EH (cell line): ENCODE measurements at places on chromosomes 5 and 9.
A peak's percentile ranks its signal among the peaks of the same experiment; 100 is the strongest.

- DNase-seq = peak; percentile 3
These were observed 708.8 kb downstream of the MTRR start for GRCh38 chr5:8577792-8578191.

DNA sequence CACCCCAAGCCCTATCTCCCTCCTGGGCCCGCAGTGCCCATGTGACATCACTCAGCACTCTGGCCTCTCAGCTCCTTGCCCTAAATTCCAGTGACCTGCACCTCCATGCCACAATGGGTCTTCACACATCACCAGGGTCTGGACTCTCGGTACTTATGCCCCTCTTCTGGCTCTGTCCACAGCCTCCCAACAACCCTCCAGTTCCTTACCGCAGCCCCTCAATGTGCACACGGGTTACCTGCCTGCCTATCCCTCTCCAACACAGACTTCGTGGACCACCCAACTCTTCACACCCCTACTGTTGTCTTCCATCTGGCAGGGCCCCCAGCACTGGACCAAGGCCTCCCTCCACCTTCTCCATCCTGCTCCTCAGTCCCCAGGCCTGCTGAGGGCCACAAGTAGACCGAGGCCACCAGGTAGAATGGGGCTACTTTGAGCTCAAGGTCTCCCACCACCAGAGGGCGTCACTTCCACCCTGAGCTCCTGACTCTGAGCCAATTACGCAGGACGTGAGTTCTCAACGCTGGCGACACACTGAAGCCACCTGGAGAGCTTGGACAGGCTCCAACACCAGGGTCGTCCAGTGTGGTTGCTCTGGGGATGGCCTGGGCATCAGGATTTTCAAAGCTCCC is 172.1 kb downstream of the GABBR2 start:
- DNase-seq = no peak

- no peak for DNase-seq
These were observed 281.7 kb upstream of the EFNA5 start for GRCh38 chr5:107952450-107952849.

- no peak for DNase-seq
These were observed 480.8 kb upstream of the CCNG1 start for GRCh38 chr5:162956570-162956969.

DNA sequence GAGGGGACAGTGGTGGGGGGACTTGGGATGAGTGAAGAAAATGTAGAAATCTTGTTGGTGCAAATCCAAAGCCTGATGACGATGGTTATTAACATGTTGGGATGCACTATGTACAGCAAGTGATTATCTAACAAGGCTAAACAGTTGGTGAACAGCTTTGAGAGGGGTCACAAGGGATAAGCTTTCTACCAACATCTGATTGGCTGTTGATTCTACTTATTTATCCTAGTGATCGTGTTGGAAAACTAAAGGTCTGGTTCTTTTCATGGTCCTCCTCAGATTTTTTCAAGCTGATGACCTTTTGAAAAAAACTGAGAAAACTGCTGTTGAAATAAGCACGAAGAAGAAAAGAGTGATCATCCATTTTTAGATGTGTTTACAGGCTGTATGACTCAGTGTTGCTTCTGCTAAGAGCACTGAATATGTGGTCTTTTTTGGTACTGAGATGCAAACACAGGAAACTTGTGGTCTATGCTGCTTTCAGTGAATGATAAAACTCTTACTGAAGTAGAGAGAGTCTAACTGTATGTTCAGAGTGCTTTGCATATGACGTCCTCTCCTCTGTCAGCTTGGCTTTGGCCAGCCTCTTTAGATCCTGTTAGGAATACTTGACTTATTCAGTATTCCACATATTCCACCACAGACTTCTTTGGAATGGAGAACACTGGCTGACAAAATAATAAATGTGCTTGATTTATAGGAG is 174.8 kb downstream of the SLF1 start:
- DNase-seq = peak; percentile 84

DNA sequence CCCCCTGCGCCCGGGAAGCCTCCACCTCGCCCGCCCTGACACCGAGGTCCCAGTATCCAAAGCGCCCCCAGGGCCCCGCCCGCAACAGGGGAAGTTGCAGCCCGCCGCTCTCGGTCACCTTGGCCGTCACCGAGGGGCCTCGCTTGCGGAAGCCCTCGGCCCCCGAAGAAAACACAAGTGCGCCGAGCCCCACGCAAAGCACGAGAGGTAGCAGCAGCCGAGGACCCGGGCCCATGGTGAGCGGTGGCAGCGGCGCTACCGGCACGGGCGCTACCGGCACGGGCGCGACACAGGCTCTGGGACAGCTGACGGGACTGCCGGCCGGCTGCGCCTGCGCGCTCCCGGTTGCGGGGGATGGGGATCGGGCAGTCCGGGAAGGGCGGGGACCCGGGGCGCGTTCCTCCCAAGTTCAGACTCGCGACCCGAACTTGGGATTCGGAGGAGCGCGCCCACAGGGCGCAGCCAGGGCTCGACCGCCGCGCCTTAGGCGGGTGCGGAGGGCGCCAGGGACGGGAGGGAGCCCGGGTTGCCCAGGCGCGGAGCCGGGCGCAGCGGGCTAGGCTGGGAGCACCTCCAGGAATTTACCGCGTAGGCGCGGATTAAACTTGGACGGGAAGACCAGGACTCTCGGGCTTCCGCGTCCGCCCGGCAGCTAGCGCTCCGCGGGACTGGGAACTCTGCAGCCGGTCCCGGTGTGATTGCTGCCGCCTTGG is at the start of gene PPIC:
TSS of gene PPIC (minus strand) at position 335 of the 713 bp plus-strand sequence. CDS start at position 235, 100 bp downstream.
- DNase-seq = peak; percentile 85

- no peak for DNase-seq
These were observed 130.1 kb upstream of the TLR4 start for GRCh38 chr9:117574099-117574498.

GRCh38 chr5:145838276-145838675 is 3.1 kb upstream of the PRELID2 start:
- no peak for DNase-seq

DNA sequence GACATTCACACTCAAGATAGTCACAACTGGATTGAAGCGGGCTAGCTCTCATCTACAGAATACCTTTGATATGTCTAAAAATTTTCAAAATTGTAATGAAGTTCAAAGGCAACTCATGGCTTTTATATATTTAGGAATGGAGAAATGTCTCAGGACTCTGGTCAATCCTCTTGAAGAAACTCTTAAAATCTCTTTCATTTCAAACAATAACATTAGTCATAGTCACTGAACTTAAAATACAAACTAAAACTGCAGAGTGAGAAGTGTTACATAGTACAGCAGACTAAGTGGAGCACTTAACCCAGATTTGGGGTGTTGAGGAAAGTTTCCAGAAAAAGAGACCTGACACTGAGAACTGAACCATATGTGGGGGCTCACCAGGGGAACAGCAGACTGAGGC is 20.7 kb downstream of the FANCC start:
- peak; percentile 14 for DNase-seq

DNA sequence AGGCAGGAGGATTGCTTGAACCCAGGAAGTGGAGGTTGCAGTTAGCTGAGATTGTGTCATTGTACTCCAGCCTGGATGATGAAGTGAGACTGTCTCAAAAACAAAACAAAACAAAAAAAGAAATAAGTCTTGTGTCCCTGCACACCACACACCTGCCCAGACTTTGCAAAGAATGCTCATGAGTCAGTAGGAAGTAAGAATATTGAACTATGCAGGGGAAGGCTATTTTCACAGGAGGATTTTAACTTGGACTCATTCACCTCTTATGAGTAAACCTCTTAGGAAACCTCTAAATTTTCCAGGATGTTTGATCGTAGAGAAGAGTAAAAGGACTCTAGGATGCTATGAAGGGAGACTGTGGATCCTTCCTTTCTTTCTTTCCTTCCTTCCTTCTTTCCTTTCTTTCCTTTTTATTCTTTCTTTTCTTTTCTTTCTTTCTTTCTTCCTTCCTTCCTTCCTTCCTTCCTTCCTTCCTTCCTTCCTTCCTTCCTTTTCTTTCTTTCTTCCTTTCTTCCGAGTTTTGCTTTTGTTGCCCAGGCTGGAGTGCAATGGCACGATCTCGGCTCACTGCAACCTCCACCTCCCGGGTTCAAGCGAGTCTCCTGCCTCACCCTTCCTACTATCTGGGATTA is 96.7 kb upstream of the CLINT1 start:
- no peak for DNase-seq

DNA sequence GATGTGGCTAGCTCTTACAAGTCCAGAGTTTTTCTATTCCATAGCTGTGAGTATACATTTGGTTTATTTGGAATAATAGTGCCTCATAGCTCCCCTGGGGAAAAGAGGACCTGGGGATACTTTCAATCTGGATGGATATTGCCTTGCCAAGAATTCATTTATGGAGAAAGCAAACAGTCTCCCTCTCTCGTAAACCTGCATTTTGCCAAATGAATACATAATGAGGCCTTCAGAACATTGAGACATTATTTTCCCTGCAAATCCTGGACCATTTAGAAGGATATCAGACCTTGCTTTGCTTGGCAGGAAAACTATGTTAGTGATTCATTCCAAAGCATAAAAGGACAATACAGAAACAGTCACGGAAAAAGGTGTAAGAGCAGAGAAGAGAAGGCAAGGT is 569.6 kb upstream of the BRINP1 start:
- peak; percentile 14 for DNase-seq

DNA sequence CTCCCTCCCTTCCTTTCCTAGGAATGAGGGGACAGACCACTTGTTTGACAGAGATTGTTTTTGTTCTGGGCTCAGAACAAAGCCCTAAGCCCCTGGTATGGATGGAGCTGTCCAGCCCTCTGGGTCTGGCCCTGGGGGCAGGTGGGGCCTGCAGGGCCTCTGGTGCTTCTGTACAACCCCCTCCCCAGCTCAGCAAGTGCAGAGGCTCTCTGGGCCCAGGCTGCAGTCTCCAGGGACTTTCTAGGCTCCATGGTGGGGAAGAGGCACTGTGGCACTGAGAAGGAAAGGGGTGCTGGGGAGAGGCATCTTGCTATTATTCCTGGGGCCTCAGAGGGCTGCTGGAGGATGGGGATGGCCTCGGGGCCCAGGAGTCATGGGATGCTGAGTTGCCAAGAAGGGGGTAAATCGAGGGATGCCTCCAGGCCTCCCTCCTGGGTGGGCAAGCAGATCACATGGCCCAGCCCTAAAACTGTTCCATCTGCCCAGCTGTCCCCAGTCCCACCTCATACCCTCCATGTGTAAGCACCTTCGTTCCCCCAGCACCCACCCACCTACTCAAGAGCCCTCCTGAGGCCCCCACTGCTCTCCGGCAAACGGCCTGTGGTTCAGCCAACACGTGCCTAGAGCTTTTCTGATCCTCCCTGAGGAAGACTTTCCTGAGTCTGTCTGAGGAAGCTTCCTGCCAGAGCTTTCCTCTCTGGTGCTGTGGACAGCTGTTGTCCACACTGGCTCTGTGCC is 225.7 kb downstream of the CACNA1B start:
- DNase-seq = no peak

DNA sequence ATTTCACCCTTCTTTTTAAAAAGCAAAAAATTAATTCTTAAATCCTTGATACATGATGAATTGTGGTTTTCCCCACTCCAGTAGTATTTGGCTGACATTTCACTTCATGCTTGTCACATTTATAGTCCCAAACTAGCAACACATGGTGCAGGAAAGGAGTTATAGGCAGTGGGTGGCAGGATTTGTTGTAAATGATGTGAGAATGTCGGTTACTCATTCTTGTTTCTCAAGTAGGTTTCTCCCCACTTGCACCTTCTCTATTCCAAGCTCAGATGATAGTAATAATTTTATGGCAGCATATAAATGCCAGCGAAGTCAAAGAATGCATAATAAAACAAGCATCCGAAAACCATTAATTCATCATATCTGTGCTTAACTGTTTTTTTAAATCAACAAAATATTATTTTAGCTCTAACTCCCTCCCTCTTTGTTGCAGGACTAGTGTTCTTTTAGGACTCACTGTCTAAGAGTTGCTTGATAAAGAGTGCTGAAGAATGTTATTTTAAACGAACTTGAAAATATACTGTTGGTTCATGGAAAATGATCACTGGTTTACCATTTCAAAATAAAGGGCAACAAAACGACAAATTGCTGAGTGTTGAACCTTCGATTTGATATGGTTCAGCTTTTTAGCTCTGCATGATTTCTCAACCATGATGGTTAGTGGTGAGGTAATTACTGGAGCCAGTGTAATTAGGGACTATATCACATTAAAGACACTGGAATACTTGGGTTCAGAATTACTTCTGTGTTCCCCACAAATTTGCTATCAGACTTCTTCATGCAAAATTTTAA is 88.1 kb upstream of the ADAMTSL1 start:
- DNase-seq = peak; percentile 76
